ENCODE measurements at places on chromosomes 11 and 22.
A peak's percentile ranks its signal among the peaks of the same experiment; 100 is the strongest.

GRCh38 chr11:12410006-12410728 is 32.8 kb downstream of the PARVA start:
- no peak for DNase-seq

DNA sequence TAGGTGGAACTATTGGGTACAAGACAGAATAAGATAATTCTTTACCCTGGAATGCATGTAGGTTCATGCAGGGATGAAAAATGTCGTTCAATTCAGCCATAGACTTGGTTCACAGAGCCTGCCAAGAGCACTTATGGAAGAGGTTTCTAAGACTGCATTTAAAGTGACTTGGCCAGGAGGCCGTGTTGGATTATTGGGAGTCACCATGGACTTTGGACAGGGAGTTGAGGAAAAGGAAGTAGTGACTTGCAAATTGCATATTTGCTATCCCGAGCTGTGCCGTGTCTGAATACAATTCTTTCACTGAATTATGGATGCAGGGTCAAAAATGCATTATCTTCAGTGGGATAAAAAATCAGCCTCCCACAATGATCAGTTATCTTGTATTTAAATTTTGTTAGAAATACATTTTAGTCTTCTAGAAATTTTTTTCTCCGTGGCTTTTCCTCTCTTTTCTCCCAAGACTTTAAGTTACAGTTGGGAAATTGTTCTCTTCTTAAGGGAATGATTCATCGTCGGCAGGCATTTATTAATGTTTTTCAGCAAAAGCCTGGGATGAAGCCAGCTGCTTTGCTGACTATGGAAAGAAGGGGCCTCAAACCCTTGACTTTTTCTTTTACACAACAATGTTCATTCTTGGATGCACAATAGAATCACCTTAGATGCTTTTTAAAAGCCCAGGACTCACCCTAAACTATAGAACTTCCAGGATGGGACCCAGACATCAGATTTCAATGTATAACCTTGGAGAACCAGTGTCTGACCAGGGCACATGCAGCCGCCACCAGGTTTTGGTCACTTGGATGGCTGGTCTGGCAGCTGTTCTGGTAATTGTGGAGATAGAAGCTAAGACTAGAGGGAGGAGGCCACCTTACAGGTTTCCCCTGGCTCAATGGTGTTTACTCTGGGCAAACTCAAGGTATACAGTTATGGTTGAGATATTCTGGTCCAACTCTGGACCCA is 70.8 kb downstream of the FAT3 start:
- no peak for DNase-seq

DNA sequence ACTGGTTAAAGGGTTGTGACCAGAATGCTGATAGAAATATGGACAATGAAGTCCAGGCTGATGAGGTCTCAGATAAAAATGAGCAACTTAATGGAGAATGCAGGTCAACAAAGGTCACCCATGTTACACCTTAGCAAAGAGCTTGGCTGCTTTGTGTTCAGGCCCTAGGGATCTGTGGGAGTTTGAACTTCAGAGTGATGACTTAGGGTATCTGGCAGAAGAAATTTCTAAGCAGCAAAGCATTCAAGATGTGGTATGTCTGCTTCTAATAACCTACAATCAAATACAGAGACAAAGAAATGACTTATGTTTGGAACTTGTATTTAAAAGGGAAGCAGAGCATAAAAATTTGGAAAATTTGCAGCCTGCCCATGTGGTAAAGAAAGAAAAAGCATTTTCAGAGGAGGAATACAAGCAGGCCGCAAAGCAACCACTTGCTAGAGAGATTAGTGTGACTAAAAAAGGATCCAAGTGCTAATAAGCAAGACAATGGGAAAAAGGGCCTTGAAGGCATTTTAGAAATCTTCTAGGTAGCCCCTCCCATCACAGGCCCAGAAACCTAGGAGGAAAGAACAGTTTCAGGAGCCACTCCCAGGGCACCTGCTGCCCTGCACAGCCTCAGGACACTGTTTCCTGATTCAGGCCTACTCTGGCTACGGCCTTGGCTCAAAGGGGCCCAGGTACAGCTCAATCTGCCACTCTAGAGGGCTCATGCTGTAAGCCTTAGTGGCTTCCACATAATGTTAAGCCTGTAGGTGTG is 41.3 kb downstream of the TNKS1BP1 start:
- no peak for DNase-seq

GRCh38 chr22:42039271-42039670 is 31.3 kb downstream of the NAGA start:
- DNase-seq: no peak

- peak; percentile 67 for DNase-seq
Observed at GRCh38 chr22:23128269-23129108, 13.3 kb downstream of the RSPH14 start.

GRCh38 chr11:104614961-104615360 is 283.3 kb downstream of the CASP12 start:
- DNase-seq: no peak

DNA sequence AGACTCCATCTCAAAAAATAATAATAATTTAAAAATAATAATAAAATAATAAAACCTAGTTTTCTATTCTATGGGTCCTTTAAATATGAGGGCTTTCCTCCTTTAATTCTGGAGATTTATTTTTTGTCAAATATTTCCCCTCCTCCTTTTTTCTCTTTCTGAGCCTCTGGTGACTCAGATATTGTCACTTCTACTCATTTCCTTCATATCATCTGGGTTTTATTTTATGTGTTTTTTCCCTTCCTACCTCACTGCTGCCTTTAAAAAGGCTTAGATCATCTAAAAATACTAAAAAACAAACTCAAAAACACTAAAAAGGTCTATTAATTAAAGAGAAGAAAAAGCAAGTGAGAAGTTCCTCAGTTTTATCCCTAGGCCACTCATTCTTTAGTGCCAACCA is 138.9 kb downstream of the SPON1 start:
- DNase-seq: no peak

GRCh38 chr22:23237841-23238240 is 57.5 kb downstream of the BCR start:
- DNase-seq: no peak

GRCh38 chr22:29156507-29156906 is 49.2 kb upstream of the EMID1 start:
- no peak for DNase-seq

GRCh38 chr11:36253238-36253637 is 36.0 kb downstream of the COMMD9 start:
- no peak for DNase-seq

- no peak for DNase-seq
Observed at GRCh38 chr11:92393218-92393617, 168.6 kb downstream of the FAT3 start.

DNA sequence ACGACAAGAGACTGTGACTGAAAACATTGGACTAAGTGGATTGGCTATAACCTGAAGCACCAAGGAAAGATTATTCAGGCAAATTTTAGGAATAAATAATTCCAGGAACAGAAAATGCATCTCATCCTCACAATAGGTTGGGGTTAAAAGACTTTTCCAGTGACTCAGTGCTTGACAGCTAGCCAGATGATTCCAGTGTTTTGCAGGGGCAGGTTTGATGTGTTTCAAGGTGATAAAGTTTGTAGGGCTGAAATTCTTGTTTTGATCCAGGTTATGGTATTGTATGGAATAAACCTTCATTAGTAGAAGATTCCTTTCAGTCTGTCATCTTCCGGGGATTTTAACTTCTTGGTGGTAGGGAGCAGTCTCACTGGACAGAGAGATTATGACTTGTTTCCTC is 2.3 kb downstream of the EXT2 start:
- no peak for DNase-seq

- no peak for DNase-seq
Observed at GRCh38 chr11:131944736-131945135, 574.3 kb downstream of the NTM start.

- DNase-seq: no peak
Observed at GRCh38 chr11:2209900-2210321, 38.3 kb upstream of the TH start.

GRCh38 chr22:43826142-43827002 is 14.3 kb upstream of the EFCAB6 start:
- no peak for DNase-seq

DNA sequence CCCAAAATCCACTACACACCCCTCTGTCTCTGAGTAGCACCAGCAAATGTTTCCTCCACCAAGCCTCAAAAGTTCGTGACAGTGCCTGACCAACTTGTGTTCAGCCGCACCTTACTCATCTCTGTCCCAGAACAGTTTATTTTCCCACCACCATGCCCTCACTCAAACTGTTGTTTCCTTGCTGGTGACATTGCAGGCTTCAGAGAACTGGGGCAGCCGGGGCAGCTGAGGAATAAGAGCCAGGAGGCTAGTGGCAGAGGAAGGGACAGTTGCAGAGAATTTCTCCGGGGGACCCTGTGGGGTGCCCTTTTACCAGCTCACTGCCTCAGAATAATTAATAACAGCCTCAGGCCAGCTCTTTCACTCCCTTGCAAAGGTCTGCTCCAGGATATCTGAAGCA is 709 bp upstream of the KCNE3 start:
- DNase-seq: no peak

GRCh38 chr11:60589611-60590010 is 74.4 kb downstream of the MS4A13 start:
- DNase-seq: no peak

- no peak for DNase-seq
Observed at GRCh38 chr11:58061813-58062212, 31.1 kb downstream of the OR6Q1 start.

- no peak for DNase-seq
Observed at GRCh38 chr22:39577366-39577765, 6.8 kb downstream of the CACNA1I start.

DNA sequence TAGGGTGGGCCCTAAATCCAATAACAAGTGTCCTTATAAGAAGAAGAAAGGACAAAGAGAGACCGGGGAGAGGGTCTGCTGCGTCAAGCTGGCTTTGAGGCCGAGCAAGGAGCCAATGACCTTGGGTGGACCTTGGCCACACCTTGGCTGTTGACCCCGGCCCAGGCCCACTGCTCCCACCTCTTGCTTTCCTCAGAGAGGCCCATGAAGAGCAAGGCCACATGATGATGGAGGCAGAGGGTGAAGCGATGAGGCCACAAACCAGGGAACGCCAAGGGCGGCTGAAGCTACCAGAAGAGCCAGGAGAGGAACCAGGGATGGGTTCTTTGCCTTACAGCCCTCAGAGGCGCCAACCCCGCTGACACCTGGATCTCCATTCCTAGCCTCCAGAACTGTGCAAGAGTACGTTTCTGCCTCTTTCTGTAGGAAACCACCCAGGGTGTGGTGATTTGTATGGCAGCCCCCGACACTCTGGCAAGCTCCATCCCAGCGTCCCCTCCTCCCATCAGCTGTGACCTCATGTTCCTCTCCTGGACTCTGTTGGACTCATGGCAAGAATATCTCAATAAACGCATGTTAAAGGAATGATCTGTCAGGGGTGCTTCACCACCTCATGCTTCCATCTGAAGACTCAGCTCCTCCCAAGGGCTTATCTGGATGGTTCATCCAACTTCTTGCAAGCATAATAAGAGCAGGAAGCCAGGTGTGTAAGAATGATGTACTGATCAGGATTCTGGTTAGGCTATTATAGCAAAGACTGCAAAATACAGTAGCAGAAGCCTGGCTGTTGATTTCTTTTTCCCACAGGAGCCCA is 41.6 kb upstream of the LINC01488 start:
- no peak for DNase-seq

DNA sequence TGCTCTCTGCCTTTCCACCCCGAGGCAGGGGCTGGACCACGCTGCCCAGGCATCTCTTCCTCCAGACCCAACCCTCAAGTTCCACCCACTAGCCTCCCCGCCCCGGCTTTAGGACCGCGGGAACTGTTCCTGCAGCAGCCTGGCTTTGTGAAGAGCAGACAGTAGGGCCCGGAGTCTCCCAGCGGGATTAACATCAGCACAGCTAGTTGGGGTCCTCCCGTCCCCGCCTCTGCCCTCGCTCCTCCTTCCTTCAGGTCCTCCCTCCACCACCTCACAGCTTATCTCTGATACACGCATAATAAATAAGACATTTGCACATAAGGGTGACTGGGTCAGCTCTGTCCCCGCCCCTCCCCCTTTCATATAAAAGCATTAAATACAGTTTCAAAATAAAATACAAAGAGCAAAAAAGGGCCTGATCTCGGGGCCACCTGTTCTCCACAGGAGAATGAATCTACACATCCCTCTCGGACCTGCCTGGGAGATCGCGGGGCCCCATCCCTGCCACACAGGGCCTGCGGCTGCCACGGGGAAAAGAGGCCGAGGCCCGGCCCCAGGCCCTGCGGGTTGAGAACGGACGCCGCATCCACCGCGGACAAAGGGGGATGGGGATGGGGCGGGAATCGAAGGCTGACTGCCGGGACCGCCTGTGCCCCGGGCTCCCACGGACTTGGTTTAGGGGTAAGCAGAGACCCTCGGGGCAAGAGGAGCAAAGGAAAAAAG is 6.5 kb downstream of the ZFTA start:
- no peak for DNase-seq

DNA sequence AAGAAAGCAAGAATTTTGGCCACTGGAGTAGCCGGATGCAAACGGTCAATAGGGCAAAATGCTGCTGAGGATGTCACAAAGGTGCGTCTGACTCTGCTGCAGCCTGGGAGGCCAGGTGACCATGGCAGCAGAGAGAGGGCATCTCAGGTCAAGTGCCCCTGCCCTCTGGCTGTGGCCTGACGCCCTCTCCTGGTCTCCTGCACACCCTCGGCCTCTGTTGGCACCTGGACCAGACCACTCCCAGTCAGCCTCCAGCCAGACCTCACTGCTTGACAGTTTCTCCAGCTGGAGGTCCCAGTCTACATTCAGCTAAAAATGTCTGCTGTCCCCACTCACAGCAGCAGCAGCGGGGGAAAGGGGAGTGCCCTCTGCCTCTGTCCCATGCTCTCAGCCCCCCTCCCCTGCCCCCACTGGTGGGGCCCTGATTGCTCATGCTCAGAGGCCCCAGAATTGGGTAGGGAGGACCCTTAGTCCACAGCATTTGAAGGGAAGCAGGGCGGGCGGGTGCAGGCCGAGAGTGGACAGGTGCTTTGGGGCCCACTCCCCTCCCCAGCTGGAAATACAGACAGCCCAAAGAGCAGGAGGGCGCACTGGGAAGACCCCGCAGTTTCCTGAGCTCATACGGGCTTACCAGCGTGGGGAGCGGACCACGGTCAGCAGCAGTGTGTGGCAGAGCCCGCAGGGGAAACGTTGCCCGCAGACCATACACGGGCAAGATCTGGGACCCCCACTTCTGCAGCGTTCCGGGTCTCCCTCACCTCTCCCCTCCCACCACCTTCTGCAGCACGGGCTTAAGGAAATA is 1.6 kb upstream of the BRSK2 start:
- no peak for DNase-seq

DNA sequence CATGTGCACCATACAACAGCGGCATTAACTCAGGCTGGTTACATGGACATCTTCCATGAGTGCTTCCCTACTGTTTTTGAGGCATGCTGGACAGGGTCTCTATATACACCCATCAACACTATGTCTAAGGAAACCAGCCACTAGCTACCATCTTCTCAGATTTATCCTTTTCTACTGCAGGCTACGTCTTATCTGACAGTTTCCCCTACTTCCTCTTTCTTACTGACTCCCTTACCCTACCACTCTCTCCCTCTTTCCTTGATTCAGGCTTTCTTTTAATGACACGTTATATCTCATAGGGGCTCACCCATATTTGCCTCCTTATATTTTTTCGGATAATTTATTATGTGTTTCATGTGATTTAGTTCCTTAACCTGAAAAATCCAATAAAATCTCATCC is 41.8 kb downstream of the DDI1 start:
- no peak for DNase-seq

Data from activated naive CD4-positive, alpha-beta T cell (primary cell).